ENCODE measurements at places on chromosomes 3 and 15.

GRCh38 chr3:24965706-24966385, 462.2 kb upstream of the RARB start:
- no peak for DNase-seq

DNA sequence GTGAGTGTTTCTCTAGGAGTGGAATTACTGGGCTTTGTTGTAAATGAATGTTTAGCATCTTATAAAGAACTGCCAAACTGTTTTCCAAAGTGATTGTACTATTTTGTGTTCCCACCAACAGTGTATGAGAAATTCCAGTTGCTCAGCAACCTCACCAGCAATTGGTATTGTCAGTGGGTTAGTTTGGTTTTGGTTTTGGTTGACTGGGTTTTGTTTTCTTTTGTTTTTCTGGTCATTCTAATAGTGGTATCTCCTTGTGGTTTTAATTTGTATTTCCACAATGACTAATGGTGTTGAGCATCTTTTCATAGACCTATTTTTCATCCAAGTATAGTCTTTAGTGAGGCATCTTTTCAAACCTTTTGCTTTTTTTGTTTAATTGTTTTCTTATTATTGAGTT, 27.1 kb downstream of the FILIP1L start:
- no peak for DNase-seq

DNA sequence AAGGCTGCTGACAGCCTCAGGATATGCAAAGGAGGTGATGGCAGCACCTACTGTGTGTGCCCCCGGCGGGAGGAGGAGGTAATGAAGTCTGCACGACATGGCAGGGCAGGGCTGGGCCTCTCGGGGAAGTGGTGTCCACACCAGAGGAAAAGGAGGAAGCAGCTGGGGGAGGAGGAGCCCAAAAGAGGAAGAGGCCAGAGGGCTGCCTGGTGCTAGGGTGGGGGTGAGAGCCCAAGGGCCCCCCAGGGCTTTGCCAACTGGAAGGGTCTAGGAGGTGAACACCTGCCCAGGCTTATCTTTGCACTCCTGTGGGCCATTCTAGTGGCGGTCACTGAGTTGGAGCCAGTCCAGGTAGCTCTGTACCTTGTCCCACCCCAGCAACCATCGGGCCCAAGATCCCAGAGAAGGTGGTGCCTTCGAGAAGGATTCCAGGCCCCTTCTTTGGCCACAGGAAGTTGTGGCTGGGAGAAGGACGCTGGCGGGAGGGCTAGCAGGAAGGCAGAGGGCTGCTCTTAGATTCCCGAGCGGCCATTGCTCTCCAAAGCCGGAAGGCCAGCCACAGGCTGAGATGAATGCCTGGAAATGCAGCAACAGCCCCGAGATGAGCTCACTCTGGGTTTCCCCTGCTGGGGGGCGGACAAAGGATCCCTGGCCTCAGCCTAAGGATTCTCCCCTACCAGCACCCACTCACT, 7.0 kb downstream of the GNAI2 start:
- DNase-seq = peak; percentile 69

DNA sequence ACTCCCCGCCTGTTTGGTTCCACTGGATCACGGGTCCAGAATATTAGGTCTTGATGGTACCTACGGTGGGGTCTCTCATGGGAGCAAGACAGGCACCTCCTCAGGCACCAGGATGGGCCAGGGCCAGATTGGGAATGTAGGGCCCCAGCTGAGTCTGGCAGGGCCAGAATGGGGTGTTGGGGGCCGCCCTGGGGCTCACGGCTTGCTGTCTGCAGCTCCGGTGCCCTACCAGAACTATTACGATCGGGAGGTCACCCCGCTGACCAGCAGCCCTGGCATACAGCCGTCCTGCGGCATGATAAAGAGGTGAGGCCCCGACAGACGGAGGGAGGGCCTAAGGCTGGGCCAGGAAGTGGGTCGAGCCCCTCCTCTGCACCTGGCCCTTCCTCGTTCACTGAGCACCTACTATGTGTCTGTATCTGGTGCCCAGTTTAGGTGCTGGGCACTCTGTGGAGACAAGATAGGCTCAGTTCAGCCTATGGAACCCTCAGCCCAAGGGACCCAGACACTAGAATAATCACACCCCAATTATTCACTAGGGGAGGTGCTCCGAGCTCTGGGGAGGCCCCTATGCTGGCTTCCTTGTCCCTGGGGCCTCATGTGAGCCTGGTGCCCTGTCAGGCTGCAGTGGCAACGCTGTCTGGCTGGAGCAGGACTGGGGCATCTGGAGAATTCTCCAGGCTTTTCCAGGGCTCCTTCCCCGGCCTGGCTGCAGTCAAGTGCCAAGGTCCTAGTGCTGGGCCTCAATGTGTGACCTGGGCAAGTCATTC, 37.9 kb downstream of the PSTPIP1 start:
- no peak for DNase-seq

DNA sequence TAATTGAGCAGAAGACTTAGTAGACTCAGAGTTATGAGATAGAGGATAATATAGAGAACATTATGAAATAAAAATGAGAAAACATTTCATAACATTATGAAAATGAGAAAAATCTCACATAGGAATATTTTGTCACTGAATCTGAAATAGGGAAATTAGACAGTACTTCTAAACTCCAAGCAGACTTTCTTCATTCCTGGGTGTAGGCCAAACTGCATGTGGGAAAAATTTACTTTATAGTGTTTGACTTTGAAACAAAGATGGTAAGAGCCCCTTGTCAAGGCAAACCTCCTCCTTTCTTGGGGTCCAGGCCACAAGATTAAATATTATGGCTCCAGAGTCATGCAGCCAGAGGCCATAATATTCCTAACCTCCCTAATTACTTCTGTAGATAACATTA, 6.7 kb upstream of the OR5H14 start:
- no peak for DNase-seq

DNA sequence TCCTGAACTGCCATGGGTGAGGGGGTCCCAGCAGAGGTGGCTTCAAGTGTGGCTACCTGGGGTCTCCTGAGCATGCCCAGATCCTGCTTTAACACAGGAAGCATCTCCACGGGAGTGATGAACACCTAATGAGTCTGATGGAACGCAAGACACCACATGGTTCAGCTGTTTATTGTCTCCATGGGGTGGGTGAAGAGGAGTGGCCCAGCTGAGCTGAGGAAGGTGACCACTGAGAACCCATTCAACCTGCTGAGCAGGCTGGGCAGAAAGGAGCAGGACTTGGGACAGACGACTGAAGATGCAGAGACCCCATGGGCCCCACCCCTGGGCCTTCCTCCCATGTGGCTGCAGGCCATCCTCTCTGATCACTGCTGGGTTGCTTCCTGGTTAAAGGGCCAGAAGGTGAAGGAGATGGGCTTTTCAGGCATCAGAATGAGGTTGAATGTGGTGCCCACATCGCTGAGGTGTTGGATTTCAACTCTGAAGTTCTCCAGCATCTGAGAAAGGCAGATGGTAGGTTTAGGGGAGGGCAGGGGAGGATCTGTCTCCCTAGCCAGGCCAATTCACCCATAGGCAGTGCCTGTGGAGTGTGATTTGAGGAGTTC, 29.7 kb downstream of the CYP11A1 start:
- DNase-seq = no peak

- no peak for DNase-seq
Observed at GRCh38 chr3:151550642-151551041, 89.8 kb upstream of the IGSF10 start.

DNA sequence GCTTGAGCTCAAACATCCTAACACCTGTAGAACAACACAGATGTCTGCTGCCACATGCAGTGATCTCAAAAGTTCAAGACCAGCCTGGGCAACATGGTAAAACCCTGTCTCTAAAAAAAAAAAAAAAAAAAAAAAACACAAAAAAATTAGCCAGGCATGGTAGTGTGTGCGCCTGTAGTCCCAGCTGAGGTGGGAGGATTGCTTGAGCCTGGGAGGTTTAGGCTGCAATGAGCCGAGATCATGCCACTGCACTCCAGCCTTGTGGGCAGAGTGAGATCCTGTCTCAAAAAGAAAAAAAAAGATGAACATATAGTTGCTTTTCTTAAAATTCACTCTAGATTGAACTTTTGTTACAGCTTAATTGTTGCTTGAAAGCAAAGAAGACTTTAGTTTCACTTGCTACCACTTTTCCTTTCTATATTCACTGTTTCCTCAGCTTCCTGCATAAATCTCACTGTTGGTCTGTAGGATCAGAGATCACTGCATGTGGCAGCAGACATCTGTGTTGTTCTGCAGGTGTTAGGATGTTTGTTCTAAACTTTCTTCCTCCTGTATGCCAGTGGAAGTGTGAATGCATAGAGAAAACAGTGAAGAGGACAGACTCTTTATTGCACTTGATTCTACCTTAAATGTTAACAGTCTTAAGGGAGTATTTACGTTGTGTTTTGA, 12.6 kb downstream of the RAB11A start:
- no peak for DNase-seq

DNA sequence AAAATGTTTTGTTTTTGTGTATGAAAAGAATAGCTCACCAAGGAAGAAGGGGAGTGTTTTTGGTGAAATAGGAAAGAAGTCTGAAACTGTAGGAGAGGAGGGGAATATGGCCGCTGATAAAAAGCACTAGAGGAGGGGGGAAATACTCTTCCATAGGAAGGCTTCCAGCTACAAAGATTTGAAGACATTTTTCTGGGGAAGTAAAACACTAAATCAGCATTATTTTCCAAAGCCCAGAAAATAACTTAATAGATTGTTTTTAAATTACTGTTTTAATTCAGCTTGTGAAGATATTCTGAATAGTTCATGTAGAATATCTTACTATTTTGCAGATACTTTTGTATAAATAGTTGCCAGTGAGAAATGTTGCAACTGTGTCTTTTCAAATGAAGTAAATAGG, 54.9 kb downstream of the CALML4 start:
- no peak for DNase-seq

DNA sequence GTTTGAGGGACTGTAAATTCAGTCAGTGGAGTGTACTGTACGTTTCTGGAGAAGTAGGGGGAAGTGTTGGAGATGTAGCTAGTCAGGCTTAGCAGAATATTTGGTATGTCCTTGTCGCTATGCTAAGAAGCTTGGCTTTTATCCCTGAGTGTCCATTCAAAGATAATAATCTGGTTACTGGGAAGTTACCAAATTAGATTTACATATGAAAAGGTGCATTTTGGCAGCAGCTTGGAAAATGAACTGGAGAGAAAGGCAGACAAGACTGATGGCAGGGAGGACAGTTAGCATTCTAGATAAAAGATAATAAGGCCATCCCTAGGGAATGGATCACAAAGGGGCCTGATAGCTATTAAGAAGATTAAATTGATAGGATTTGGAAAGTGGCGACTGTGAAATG, 58.7 kb downstream of the P2RY1 start:
- DNase-seq = no peak

- peak; percentile 71 for DNase-seq
Observed at GRCh38 chr15:70741107-70741531, 22.2 kb downstream of the UACA start.
